ENCODE measurements at places on chromosomes 3 and 15.

DNA sequence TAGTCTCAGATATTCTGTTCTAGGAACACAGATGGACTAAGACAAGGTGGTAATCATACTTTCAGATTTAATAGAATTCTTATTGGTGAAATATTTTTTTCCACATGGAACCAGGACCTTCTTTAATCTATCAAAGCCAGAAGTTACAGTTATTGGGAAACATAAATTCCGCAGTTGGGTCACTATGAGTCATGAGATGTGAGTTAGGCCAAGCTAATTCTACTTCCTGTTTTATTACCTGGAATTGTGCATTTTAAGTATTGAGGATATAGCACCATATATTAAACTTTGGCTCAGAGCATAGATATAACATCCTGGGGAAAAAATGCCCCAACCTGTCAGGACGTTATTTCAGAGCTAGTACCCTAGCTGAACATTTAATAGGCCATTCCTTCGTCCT lies 96.4 kb upstream of the P3H2 start:
- no peak for DNase-seq

GRCh38 chr15:40389824-40390595 lies 7.5 kb downstream of the KNSTRN start:
- DNase-seq = no peak

- DNase-seq = no peak
These were observed 9.7 kb upstream of the XIRP1 start for GRCh38 chr3:39202094-39202493.

DNA sequence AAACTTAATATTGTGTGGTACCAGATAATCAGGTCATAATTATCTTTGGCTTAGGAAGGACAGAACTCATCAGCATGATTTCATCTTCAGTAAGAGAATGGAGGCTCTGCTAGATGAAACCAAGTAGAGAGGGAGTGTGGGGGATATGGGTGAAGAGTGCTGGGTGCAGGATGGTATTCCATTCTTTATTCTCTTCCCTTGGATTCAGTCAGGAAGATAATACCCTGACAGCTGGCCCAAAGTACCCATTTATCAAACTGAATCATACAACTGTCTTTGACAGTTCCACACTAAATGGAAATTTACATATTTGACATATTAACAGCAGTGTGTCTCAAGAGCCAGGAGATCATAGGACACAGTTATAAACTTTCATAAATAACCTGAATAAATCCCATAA lies 44.7 kb downstream of the GOLIM4 start:
- no peak for DNase-seq

GRCh38 chr15:65146438-65146837 lies 12.8 kb upstream of the PDCD7 start:
- DNase-seq = no peak
